ENCODE measurements at places on chromosomes 13 and 19.

- DNase-seq: no peak
Observed at GRCh38 chr13:50248516-50249143, 233.4 kb downstream of the KCNRG start.

- DNase-seq: no peak
Observed at GRCh38 chr19:29564574-29565005, 38.8 kb downstream of the VSTM2B start.

DNA sequence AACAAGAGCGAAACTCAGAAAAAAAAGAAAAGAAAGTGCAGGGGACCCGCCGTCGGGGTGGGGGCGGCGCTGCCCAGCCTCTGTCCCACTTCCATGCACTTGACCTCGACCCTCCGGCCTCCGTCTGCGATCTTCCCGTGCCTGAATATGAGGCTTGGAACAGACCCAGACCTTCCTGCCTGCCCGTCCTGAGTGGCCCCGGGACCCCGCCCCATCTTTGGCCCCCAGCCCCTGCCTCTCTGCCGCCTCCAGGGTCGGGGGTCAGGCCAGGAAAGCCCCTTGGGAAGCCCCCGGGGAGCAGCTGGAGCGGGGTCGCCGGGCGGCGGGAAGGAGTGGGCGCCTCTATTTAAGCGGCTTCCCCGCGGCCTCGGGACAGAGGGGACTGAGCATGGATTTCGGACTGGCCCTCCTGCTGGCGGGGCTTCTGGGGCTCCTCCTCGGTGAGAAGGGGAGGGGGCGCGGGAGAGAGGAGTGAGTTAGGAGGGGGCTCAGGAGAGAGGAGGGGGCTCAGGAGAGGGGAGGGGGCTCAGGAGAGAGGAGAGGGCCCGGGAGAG is at the start of gene MADCAM1:
MADCAM1 (plus strand) TSS at position 375 of the 554 bp plus-strand sequence; CDS start at position 389, 14 bp downstream.
- no peak for DNase-seq

GRCh38 chr13:49740870-49741269 is 49.6 kb upstream of the EBPL start:
- DNase-seq: no peak

DNA sequence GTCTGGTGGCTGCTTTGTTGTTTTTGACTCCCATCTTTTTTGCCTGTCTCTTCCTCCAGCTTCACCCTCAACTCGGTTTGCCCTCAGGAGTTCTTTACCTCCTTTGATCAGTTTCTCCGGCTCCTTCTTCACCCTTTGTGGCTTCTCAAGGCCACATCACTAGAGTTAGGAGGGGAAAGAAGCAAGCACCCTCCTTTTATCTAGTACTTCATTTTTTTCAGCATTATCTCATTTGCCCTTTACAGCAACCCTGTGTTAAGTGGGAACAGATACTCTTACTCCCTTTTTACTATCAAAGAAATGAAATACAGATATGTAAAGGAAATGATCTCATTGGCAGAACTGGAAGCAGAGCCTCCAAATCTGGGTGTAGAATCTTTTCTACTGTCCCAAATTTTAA is 26.9 kb downstream of the RAP2A start:
- no peak for DNase-seq

GRCh38 chr19:33267706-33268105 is 34.6 kb downstream of the CEBPA start:
- DNase-seq: no peak

- no peak for DNase-seq
Observed at GRCh38 chr19:23403581-23404324, 8.5 kb upstream of the ZNF91 start.

GRCh38 chr13:91185294-91185863 is 162.1 kb upstream of the MIR17HG start:
- DNase-seq: no peak

DNA sequence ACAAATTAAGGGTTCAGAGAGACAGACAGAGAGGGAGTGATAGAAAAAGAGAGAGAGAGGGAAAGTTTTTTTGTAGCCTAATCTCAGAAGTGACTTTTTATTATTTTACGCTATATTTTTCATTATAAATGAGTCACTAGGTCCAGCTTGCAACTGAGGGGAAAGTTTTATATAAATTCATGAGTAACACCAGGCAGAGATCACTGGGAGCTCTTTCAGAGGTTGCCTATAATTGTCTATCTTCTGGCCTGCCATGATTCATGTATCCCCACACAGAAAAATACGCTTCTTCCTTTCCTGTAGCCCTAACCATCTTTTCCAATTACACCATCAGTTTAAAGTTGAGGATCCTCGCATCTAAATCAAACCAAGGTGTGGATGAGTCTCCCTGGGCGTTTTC is 467.9 kb downstream of the SLITRK1 start:
- DNase-seq: no peak

DNA sequence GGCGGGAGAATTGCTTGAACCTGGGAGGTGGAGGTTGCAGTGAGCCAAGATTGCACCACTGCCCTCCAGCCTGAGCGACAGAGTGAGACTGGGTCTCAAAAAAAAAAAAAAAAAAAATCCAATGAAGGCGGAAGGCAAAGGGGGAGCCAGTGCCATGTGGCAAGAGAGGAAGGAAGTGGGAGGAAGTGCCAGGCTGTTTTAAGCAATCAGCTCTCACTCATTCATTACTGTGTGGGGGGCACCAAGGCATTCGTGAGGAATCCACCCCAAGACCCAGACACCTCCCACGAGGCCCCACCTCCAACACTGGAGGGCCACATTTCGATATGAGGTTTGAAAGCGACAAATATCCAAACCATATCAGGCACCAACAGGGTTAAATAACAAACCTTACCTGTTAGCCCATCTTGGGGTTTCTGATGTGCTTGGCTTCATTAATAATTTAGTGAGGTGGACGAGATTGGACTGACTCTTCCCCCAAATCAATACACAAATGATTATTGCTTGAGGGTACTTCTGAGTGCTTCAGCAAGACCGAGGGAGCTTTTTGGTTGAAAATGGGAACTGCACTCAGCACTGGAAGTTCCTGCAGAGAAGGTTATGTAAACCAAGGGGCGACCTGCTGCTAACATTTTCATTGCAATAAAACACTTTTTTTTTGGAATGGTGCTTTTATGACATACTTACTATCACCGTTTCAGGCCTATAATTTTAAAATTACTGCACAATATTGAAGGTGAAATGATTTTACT is 7.5 kb upstream of the LRP3 start:
- DNase-seq: no peak

- DNase-seq: peak; percentile 4
Observed at GRCh38 chr19:30799865-30800755, 427.9 kb downstream of the ZNF536 start.

DNA sequence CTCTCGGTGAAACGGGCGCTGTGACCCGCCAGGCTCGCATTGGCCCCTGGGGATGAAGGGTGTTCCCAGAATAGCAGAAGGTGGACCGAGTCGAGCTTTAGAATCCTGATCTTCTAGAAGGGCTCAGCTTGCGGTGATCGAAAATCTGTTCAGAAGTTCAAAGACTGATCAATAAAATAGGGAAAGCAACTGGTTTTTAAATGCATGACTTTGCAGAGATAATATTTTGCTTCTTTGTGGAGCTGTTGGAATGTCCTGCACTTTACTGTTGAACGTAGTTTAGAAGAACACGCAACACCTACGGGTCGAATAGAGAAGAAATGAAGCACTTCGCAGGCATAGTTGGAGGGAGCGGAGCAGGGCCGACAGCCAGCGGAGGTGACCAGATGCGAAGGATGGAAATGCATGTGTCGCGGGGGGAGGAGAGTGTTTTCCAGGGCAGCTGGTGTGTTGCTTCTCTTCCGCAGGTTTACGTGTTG is 766 bp downstream of the CEBPG start:
- no peak for DNase-seq

- no peak for DNase-seq
Observed at GRCh38 chr13:75547917-75548316, 1.7 kb upstream of the UCHL3 start.

DNA sequence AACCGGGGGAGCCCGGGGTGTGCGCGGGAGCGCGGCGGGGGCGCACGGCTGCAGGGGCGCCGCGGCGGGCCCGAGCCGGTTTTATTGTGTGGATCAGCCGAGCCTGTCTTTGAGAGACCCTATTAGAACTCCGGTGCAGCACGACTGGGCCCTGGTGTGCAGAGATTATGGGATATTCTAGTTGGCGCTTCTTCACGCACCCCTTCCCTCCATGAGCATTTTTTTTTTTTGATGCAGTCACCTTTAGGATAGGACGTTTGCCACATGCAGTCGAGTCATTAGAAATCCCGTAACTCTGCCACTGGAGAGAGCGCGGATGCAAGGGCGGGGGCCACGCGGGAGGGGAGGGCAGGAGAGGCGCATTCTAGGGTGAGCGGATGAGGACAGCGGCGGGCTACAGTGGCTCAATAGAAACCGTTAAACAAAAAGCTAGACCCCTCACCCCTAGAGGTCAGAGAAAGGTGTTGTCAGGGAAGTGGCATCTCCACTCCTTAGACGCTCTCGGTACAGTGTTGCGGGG is 3.7 kb downstream of the FGF9 start:
- DNase-seq: peak; percentile 11

DNA sequence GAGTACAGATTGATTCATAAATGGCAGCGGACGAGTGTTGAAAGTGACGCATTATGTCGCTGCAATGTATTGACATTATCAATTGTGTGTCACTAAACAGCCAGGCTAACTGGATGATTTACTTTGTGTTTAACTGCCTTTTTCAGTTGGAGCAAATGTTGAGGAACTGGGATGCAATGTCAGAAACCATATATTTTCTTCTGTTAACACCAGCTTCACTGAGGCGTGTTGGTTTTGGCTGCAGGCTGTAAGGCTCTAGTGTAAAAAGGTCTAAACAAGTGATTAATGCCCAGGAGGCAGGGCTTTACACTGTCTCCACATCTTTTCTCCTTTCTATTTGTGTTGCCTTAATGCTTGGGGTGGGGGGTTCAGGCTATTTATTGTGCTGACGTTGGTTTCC is 80.1 kb downstream of the GGACT start:
- DNase-seq: no peak

GRCh38 chr19:18225702-18226468 is at the start of gene PDE4C:
TSS of gene PDE4C (minus strand) at chr19:18226438. CDS start at chr19:18226415, 23 bp downstream.
- DNase-seq: no peak

- no peak for DNase-seq
Observed at GRCh38 chr19:10419646-10420443, 493 bp upstream of the PDE4A start.

DNA sequence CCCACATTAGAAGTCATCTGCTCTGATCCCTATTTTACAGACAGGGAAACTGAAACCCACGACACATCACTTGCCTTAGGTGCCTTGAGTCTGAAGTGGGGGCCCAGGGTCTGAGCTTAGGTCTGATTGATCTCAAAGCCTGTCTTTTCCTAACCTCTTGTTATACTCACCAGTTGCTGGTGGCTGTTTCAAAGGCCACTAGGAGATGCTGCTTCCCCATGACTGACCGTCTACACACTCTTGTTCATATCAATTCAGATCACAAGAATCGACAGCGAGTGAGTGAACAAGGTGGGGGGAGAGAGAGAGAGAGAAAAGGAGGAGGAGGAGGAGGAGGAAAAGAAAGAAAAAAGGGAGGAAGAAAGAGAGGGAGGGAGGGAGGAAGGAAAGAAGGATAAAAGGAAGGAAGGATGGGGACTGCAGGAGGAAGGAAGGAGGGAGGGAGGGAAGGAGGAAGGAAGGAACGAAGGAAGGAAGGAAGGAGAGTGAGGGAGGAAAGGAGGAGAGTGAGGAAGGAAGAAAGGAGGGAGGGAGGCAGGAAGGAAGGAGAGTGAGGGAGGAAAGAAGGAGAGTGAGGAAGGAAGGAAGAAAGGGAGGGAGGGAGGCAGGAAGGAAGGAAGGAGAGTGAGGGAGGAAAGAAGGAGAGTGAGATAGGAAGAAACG is 3.3 kb downstream of the OR10H1 start:
- peak; percentile 20 for DNase-seq

DNA sequence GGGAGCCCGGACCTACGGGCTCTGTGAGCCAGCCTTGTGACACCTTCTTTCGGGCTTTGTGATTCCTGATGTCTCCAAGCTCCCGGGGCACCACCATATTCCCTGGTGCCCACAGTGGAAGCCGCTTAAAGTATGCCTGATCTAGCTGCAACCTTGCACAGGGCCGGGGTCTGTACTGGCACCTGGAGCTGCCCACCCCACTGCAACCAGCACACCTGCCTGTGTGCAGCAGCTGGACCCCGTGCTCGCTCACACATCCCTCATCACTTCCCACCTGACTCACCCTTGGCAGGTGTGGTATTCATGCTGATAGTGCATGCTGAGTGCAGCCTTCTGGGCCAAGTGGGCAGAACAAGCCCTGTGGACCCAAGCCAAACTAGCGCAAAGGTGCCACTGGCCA is 1981.1 kb upstream of the PCDH20 start:
- DNase-seq: no peak

DNA sequence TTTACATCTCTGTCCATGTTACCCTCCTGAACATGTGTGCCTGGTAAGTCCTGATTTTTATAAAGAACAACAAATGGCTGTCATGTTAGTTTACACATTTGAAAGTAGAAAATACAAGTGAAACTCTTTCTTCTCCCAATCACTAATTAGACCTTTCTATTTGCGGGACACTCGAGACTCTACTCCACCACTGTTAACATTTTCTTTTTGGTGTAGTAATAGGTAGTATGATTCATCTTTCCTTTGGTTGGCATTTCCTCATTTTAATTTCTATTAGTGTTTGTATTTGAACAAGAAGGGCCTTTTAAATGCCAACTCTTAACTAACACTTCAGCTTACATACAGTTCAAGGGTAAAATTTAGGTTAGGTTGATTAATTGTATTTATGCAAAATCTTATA is 371.1 kb downstream of the PCDH9 start:
- DNase-seq: no peak

DNA sequence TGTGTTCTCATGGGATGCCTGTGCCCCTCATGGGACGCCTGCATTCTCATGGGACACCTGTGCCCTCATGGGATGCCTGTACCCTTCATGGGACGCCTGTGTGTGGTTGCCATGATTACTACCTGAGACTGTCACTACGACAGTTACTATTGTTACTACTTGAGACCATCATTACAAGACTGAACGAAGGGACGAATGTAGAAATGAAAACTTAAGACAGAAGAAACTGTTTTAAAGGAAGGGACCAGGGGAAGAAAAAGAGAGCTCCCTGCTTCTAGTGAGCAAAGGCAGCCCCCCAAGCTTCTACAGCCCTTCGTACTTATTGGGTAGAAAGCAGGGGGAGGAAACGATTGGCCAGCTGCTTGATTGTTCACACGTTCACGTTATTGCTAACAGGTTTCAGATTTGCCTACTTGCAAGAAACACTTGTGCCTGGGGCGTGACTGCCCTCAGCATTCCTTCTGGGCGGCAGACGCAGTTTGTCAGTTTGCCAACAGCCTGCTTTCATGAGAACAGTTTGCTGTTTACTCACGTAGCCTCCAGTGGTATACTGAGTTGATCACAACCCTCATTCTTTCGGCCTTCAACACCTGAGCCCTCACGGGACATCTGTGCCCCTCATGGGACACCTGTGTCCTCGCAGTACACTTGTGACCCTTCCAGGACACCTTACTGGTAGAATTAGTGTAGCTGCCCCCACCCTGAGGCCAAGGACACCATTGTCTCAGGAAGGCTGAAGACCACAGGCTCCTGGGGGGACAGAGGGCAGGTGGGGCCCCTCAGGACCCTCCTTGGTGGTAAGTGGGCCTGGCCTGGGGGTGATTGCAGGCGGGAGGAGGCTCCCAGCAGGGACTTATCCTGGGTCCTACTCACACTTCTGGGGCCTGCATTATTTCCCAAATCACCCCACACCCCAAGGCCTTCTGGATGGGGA is 2.5 kb upstream of the S1PR4 start:
- no peak for DNase-seq
